Neural progenitor cell (in vitro differentiated cells): ENCODE measurements at places on chromosomes 4 and X. TPM values are rescaled to one million over a fixed set of nuclear protein-coding genes. Genes with fewer than 3 reads are reported as not detected.

DNA sequence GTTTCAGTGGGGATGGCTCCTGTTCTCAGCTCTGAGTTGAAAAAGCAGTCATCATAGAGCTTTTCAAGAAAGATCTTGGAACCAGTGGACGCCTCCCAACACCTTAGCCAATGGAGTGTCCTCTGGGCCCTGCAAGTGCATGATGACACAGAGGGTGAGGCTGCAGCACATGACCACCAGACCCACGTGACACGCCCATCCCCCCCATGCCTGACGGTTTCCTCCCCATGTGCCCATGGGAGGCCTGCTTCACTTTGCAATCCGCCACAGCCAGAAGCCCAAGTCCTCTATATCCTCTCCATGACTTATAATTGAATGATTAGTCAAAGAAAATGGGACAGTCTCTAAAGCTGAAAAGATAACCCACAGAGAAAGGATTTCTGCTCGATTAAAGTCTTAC, 187.0 kb downstream of the AFAP1 start:
- no peak for DNase-seq
- no peaks in the 10 kb centered on the region for H3K27me3 ChIP-seq
- H3K36me3 ChIP-seq = no peaks in the 10 kb centered on the region
- no peak overlapping the region for H3K27ac ChIP-seq
- no peak overlapping the region for H3K4me3 ChIP-seq

Gene ATP6AP2
- 70.1 and 88.1 TPM in 2 replicates for total RNA-seq

GRCh38 chr4:108045687-108046024, 56.0 kb downstream of the HADH start:
- no peak overlapping the region for H3K4me3 ChIP-seq
- peaks cover 9% of the 10 kb centered on the region for H3K4me1 ChIP-seq
- no peak for DNase-seq
- H3K27ac ChIP-seq = no peak overlapping the region
- H3K36me3 ChIP-seq = no peaks in the 10 kb centered on the region

DNA sequence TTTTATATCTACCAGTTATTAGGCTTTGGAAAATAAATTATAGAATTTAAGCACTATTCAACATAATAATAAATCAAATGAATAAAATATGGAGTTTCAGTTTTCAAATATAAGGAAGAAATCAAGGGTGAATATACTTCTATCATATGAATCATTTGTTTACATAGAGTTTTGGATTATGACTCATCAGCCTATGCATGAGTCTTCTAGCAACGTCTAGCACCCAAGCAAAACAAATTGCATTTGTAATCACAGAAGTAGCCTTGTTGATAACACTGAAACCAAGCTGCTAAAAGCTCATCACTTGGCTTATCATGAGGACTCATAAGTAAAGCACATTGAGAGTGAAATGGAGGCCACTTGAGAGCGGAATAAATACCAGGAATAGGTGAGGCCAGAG, 434.6 kb downstream of the PCDH11X start:
- DNase-seq = no peak
- H3K36me3 ChIP-seq = no peaks in the 10 kb centered on the region

- no peaks in the 10 kb centered on the region for H3K36me3 ChIP-seq
- H3K27me3 ChIP-seq = no peaks in the 10 kb centered on the region
- H3K4me1 ChIP-seq = peaks cover 23% of the 10 kb centered on the region
- peak; percentile 30 for DNase-seq
- no peak overlapping the region for H3K27ac ChIP-seq
These were observed 178.8 kb downstream of the SNCA start for GRCh38 chr4:89657931-89658700.

GRCh38 chrX:152958047-152958446, 35.9 kb downstream of the PNMA5 start:
- H3K4me3 ChIP-seq = no peak overlapping the region
- no peaks in the 10 kb centered on the region for H3K36me3 ChIP-seq
- no peak overlapping the region for H3K27ac ChIP-seq
- no peak for DNase-seq
- H3K27me3 ChIP-seq = no peaks in the 10 kb centered on the region
